HCT116 (cell line): ENCODE measurements at places on chromosomes 11 and 22.

DNA sequence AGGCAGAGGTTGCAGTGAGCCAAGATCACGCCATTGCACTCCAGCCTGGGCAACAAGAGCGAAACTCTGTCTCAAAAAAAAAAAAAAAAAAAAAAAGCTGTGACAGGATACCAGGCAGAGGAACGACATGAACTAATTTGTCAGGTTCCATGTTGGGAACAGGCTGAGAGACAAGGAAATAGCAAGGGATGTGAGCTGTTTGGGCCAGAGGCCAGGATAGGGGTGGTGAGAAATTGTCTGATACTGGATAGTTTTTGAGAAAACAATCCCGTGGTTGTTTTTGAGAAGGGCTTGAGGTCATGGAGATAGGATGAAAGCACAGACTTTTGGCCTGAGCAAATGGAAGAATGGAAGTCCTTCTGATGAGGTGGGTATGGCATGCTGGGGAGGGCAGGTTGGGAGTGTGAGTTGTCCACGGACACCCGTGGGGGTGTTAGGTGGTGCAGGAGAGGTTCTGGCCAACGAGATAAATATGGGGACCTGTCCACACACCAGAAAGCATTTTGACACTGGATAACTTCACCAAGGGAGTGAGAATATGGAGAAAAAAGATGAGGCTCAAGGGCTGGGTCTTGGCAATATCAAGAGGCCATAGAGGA is 13.7 kb downstream of the PIWIL3 start:
- DNase-seq = no peak

GRCh38 chr11:83871054-83871453 is 584.9 kb upstream of the CCDC90B start:
- DNase-seq = no peak

DNA sequence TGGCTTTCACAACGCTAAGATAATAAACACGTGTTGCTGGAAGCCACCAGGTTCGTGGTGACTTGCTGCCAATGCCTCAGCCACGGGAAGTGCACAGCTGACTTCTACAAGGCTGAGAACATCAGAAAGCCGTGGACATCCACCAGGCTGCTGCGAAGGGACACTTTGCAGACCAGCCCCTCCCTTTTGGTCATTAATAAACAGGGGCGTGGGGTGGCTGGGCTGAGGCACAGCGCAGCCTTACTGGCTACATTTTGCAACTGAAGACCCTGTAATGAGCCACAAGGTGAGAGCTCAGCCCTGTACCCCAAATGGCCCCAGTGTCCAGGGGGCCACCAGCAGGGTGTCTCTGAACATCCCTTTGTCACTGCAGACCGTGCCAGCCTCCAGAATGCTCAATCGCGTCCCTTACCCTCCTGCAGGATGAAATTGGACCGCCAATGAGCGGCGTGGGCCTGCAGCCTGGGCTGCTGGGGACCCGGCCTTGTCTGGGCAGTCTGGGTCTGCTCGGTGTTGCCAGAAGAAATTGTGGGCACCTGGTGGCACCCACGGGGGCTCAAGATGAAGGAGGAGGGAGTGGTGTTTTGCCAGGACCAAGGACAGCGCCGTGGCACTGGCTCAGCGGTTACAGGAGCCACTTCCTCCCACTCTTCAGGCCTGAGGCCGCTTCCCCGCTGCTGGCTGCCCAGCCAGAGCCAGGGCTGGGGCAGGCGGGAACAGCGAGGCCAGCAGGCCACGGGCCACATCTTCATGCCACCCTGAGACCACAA is 181.9 kb downstream of the CTTN start:
- DNase-seq = no peak

DNA sequence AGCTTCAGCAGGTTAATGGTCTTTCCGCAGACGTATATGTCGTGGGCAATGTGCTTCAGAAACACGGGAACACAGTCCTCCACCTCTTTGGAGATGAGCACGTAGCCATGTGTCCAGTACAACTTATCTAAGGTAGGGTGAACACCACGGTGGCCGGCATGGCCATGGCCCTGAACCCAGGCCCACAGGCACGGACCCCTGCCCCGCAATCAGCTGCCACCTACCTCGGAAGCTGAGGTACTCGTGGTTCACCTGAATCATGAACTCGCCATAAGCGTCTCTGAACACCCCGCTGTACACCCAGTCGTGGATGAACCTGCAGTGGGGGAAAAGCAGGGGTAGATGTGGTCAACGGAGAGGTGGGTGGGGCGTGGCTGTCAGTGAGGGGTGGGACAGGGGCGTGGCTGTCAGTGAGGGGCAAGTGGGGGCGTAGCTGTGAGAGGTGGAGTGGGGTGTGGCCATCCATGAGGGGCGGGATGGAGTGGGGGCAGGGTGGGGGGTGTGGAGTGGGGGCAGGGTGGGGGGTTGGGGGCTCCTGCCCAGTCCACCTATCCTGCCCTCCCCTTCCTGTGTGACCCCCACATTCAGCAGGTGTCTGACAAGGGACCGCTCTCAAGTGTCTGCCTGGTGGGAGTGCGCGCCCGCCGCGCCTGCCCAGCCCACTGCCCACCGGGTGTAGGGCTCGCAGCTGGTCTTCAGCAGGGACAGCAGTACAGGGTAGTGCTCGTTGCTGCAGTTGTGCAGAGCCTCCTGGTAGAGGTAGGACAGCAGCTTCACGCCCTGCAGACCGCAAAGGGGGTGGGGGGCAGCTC is 18.6 kb downstream of the TUBGCP6 start:
- no peak for DNase-seq

DNA sequence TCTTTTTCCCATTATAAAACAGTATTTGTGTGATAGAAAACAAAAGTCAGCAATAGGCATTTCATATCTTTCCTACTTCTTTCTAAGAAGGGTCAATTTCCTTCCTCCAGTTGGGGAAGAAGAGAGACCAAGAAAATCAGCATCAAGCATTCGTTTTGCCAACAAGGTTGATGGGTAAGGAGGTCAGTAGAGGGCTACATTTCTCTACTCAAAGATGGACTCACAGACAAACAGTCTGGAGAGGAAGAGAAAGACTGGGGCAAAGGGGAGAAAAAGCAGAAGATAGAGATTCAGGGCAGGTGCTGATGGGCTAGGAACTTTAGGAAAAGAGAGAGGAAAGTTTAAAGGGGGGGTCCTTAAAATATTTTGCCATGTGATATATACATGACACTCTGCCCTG is 8.6 kb upstream of the MTNR1B start:
- DNase-seq = no peak

GRCh38 chr22:50621356-50621880 is 6.5 kb downstream of the ARSA start:
- no peak for DNase-seq

- no peak for DNase-seq
Measured at GRCh38 chr11:60769273-60769672, 12.6 kb downstream of the MS4A15 start.

GRCh38 chr11:94751786-94752185 is 16.4 kb upstream of the AMOTL1 start:
- no peak for DNase-seq

DNA sequence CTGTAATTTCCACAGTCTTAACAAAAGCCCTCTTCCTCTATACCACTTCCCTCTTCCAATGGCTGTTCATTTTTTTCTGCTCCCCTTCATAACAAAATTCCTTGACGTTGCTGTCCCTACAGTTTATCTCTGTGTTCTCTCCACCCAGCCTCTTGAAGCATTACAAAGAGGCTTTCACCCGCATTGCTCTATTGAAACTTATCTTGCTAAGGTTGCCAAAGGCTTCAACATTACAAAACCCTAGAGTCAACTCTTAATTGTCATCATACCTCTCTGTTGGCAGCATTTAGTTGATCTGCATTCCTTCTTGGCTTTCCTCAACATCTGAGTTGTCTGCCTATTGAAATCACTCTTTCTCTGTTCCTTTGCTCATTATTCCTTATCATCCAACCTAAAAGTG is 1055.7 kb downstream of the JRKL start:
- DNase-seq = no peak

- no peak for DNase-seq
Measured at GRCh38 chr22:46050916-46051614, 74.1 kb upstream of the WNT7B start.

GRCh38 chr11:61930933-61931332 is 13.6 kb upstream of the RAB3IL1 start:
- no peak for DNase-seq

- DNase-seq = peak; percentile 36
Measured at GRCh38 chr22:39343259-39344045, 6.3 kb upstream of the SYNGR1 start.

- DNase-seq = no peak
Measured at GRCh38 chr11:120281143-120281795, 41.3 kb downstream of the POU2F3 start.

GRCh38 chr11:72069787-72070251 is 10.5 kb downstream of the NUMA1 start:
- peak; percentile 51 for DNase-seq

GRCh38 chr11:57777969-57778317 is 16.3 kb downstream of the CTNND1 start:
- no peak for DNase-seq

DNA sequence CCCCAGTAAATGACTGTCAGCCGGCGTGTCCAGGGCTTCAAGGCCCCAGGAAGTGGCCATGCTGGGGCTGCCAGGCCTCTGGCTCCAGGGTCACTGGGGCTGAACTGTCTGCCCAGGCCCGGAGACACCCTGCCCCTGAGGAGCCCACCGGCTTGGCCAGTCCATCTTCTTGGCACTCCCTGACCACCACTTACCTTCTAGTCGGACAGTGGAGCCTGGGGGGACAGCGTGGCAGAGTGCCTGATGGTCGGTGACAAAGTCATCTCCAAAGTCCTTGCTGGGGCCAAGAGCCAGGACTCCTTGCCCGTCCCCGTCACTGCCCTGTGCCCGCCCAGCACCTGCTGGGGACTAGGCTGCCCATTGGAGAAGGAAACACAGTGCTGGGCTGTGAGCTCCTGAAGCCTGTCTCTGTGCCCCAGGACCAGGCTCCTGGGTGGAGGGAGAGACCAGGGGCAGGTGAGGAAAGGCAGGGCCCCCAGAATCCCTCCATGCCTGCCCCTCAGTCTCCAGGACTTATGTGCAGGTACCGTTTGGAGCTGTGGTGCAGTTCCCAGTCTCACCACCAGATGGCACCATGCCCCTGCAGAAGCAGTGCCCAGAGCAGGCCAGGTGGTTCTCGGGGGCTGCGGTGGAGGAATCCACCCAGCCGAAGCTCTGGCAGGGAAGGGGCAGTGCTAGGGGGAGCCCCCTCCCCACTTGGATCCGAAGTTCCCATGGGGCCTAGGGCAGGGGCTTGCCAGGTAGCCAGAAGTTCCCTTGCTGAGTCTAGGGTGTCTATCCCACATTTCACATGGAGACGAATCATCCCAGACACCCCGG is 6.0 kb upstream of the CCDC188 start:
- peak; percentile 52 for DNase-seq

GRCh38 chr11:131064373-131064991 is 148.2 kb upstream of the SNX19 start:
- peak; percentile 13 for DNase-seq

- DNase-seq = no peak
Measured at GRCh38 chr11:67413266-67413849, 2.1 kb upstream of the CARNS1 start.

- DNase-seq = no peak
Measured at GRCh38 chr11:61293867-61294716, 1.0 kb downstream of the VWCE start.

DNA sequence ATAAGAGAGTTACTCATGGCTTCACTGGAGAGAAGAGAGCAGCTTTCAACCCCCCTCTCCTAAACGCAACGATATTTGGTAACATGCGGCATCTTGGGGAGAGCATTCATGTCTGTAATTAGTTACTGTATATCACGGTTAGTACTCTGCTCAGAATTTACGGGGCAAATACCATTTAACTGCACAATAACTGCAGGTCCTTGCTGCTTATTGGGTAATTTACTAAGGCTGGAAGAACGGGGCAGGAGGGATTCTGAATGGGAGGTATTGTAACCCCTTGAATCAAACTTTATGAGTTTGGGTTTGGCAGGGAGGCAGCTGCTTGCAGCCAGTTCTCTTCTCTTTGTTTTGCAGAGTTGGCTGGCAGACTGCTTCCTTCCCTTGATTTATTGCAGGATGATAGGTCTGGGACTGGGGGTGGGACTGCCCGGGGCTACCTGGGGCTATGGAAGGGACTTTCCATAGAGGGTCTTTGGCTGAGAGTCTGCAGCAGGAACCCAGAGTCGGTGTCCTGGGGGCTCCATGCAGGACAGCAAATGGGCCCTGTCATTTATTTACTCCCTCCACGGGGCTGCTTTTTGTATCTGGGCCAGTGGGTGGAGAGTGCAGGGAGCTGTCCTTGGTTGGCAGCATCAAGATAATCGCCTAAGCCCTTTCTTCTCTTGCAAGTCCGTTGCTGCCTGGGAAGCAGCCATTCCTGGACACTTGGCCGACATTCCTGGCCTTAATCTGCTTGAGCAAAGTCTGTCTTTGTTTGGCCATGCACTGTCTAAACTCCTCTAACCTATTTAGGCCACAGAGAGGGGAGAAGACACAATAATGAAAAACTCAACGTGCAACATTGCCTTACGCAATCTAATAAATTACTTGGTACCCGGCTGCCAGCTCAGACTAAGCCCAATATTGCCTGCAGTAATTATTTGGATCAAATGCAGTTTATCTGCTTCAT is 188.9 kb downstream of the ST3GAL4 start:
- DNase-seq = no peak

DNA sequence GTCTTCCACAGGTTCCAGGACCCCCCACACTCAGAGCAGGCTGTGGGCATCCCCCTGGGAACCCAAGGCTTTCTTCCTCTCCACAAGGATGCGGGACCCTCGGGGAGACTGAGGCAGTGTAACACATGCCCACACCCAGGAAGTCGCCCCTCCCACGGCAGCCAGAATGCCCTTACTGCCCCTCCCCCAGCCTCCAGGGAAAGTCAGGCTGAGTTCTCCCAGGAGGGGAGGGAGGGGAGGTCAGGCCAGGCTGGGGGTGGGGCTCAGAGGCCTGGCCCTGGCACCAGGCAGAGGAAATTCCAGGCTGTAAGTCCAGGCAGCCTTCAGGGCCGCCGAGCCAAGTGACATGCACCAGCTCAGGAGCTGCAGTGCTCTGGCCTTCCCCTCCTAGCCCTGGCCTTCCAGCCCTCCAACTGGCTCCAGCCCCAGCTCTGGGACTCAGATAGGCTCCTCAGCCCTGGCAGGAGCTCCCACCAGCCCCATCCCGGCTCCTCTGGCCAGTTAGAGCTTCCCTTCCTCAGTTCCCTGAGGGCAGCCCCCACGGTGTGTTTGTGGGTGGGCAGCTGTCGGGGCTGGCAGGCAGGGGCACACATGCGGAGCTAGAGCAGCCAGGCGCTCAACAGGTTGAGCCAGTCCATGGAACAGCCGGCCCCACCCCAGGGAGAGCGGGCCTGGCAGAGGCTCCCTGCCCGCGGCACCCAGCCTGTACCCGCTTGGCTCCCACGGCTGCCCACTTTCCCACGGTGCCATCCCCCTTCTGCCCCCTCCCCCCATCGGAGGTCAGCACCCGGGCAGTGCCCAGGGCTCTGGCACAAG is 3.6 kb downstream of the BCL9L start:
- DNase-seq = no peak
